Cerebellum (tissue), 4 donors: ENCODE measurements at places on chromosomes 11 and 22. TPM values are rescaled to one million over a fixed set of nuclear protein-coding genes. Genes with fewer than 3 reads are reported as not detected.

The CDKN1C gene
- 21.8 TPM for total RNA-seq

The ELP4 gene
- 95.3 TPM for total RNA-seq

The SLC22A8 gene
- 0.18 TPM for total RNA-seq

The CBLIF gene
- total RNA-seq, result not detected

The CHST1 gene
- total RNA-seq, result 9.8 TPM

The BTG4 gene
- total RNA-seq, result not detected

The KRTAP5-9 gene
- total RNA-seq, result not detected
